ENCODE measurements at places on chromosomes 16 and 17.

DNA sequence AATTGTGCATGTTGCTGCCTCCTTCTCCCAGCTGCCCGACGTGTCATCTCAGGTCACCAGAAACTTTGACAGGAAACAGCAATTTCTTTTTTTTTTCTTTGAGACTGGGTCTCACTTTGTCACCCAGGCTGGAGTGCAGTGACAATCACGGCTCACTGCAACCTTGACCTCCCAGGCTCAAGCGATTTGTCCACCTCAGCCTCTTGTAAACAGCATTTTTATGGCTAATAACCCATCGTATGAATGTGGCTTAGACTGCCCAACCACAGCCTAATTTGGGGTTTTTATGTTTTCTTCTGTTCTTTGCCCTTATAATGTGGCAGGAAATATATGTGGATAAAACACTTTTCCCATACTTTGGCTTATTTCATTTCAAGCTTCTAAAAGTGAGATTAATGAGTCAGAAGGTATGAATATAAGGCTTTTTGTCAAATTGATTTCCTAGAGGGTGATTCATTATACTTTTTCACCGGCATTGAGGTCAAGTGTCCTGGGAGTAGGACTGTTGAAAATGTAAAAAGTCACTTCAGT, 31.0 kb upstream of the SLC5A10 start:
- no peak overlapping the region for H3K27ac ChIP-seq
- no peaks in the 10 kb centered on the region for H3K27me3 ChIP-seq
- H3K4me3 ChIP-seq = no peak overlapping the region

DNA sequence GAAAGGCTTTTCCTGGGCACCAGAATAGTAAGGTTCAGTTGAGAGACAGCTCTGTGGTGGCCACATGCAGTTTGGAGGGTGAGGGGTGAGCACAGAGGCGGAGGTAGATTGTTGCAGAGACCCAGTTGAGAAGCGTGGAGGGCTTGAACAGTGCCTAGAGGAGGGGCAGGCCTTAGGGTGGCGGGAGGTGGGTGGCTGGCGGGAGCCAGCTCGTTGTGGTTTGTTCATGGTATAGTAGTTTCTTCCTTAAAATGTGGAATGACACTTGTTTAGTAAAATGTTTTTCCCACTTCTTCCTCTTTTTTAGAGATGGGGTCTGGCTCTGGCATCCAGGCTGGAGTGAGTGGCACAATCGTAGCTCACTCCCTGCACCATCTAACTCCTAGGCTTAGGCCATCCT, 14.2 kb downstream of the USP10 start:
- peaks cover 61% of the 10 kb centered on the region for H3K4me1 ChIP-seq
- peaks cover 16% of the 10 kb centered on the region for H3K36me3 ChIP-seq
- DNase-seq = no peak
- H3K4me3 ChIP-seq = no peak overlapping the region
- H3K27ac ChIP-seq = peak overlapping the region; percentile 42

- H3K27ac ChIP-seq = peak overlapping the region; percentile 13
- peaks cover 16% of the 10 kb centered on the region for H3K4me1 ChIP-seq
Measured at GRCh38 chr16:50737420-50737959, 4.4 kb upstream of the CYLD start.

DNA sequence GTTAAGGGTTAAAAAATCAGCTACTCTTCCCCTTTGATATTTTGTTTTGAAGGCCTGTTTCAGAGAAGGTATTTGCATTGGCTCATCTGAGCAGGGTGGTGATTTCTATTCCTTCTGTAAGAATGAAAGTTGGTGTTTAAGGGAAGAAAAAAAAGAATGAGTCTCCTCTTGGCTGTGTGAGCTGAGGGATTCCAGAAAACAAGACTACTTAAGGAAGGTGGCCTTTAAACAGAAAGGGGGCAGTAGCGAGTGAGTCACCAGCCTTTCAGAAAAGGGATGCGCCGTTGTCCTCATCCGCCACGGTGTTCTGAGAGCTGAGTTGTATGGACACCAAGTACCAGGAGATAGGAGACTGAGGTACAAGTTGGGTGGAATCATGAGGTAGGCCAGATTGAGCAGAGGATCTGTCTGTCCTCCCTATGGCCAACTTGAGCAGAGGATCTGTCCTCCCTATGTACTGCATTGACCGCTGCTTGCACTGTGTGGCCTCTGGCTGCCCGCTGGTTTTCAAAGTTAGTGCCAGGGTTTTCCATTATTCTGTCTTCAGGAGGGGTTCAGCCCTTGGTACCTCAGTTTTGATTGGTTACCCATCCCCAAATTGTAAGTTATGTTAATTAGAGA, 8.2 kb downstream of the PRKCA start:
- H3K36me3 ChIP-seq = peaks cover 5% of the 10 kb centered on the region
- DNase-seq = no peak
- H3K27me3 ChIP-seq = peaks cover 6% of the 10 kb centered on the region
- H3K4me3 ChIP-seq = no peak overlapping the region

GRCh38 chr17:58492238-58493121, 4.3 kb upstream of the HSF5 start:
- H3K4me1 ChIP-seq = no peaks in the 10 kb centered on the region
- peak overlapping the region; percentile 88 for H3K27ac ChIP-seq
- peaks cover 55% of the 10 kb centered on the region for H3K36me3 ChIP-seq
- no peak for DNase-seq

DNA sequence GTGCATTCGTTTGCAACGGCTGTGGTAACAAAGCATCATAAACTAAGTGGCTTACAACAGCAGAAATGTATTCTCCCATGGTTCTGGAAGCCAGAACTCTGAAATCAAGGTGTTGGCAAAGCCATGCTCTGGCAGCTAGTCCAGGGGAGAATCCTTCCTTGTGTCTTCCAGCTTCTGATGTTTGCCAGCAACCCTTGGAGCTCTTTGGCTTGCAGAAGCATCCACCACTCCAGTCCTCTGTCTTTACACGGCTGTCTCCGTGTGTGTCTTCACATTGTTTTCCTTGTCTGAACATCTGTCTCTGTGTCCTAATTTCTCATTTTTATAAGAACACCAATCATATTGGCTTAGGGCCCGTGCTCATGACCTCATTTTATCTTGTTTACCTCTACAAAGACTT, 265.3 kb upstream of the HSBP1 start:
- no peak for DNase-seq
- H3K36me3 ChIP-seq = no peaks in the 10 kb centered on the region
- no peak overlapping the region for H3K27ac ChIP-seq
- no peaks in the 10 kb centered on the region for H3K4me1 ChIP-seq
- no peak overlapping the region for H3K4me3 ChIP-seq

GRCh38 chr16:57610611-57611010, 17.8 kb upstream of the ADGRG1 start:
- DNase-seq = no peak
- no peaks in the 10 kb centered on the region for H3K4me1 ChIP-seq
- H3K27me3 ChIP-seq = no peaks in the 10 kb centered on the region
- H3K36me3 ChIP-seq = no peaks in the 10 kb centered on the region
- no peak overlapping the region for H3K27ac ChIP-seq
- H3K4me3 ChIP-seq = no peak overlapping the region

GRCh38 chr16:17850581-17851250, 380.0 kb upstream of the XYLT1 start:
- H3K4me1 ChIP-seq = peaks cover 16% of the 10 kb centered on the region
- peaks cover 19% of the 10 kb centered on the region for H3K27me3 ChIP-seq
- no peaks in the 10 kb centered on the region for H3K36me3 ChIP-seq
- H3K4me3 ChIP-seq = peak overlapping the region; percentile 75
- DNase-seq = no peak

DNA sequence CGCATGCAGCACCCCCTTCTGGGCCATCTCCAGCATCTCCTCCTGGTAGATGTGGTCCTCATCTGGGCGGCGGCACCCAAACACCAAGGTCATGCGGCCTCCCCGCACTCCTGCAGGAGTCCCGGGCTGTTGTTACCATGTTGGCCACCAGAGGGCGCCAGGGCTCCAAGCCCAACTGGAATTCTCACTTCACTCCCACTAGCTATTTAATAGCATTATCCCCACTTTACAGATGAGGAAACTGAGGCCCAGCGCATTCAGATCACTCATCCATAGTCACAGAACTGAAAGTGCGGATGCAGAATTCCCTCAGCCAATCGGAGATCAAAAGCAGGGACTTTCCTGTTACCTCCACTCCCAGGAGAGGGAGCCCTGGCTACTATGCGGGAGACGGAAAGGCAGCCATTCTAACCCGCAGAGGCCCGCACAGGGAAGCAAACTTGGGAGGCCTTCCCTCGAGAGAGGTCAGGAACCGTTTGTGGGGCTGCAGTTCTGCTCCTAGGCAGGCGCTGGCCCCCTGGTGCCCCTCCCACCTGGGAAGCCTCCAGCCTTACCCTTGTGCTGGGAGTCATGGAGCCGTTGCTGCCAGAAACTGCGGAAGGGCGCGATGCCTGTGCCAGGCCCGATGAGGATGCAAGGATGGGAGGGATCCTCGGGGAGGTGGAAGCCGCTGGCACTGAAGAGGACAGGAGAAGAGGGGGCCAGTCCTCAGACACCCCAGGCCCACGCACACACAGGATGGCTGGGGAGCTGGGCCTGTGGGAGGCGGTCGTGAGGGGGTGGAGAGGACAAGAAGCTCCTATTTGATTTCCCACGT, 40.1 kb downstream of the NOS2 start:
- H3K4me1 ChIP-seq = no peaks in the 10 kb centered on the region
- no peaks in the 10 kb centered on the region for H3K36me3 ChIP-seq
- H3K4me3 ChIP-seq = no peak overlapping the region
- no peak overlapping the region for H3K27ac ChIP-seq

- H3K27me3 ChIP-seq = no peaks in the 10 kb centered on the region
- H3K4me1 ChIP-seq = no peaks in the 10 kb centered on the region
- no peaks in the 10 kb centered on the region for H3K36me3 ChIP-seq
- no peak overlapping the region for H3K27ac ChIP-seq
Measured at GRCh38 chr16:69055980-69056379, 49.5 kb upstream of the HAS3 start.

- no peaks in the 10 kb centered on the region for H3K27me3 ChIP-seq
- peaks cover 9% of the 10 kb centered on the region for H3K4me1 ChIP-seq
- peaks cover 4% of the 10 kb centered on the region for H3K36me3 ChIP-seq
Measured at GRCh38 chr17:46770818-46771560, 47.5 kb downstream of the WNT3 start.

DNA sequence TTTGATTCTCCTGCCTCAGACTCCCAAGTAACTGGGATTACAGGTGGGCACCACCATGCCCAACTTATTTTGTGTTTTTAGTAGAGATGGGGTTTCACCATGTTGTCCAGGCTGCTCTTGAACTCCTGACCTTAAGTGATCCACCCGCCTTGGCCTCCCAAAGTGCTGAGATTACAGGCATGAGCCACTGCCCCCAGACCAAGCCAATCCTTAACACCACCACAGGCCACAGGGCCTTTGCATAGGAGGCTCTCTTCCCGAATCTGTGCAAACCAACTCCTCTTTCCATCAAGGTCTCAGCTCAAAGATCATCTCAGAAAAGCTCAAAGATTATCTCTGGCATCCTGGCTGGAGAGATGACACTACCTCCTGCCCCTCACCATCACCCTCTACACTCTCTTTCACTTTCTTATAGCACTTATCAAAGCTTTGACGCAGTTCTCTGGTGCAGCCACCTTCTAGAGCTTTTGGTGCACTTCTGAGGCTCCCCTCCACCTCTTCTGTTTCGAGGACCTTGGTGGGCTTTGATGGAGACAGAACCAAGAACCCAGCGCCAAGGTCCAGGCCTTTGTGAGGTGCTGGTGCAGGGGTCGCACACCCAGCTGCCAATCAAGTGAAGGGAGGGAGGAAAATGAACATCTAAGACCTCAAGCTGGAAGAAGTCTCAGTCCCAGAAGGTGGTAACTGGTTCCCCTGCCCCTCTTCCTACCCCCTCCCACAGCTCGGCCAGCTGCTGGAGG, 23.2 kb upstream of the PHB1 start:
- no peak for DNase-seq
- H3K4me3 ChIP-seq = no peak overlapping the region
- H3K27ac ChIP-seq = no peak overlapping the region
- peaks cover 48% of the 10 kb centered on the region for H3K4me1 ChIP-seq
- H3K27me3 ChIP-seq = peaks cover 53% of the 10 kb centered on the region

GRCh38 chr17:13957636-13958035, 111.7 kb upstream of the COX10 start:
- H3K27ac ChIP-seq = no peak overlapping the region
- H3K4me1 ChIP-seq = peaks cover 7% of the 10 kb centered on the region
- DNase-seq = no peak
- no peaks in the 10 kb centered on the region for H3K36me3 ChIP-seq

GRCh38 chr17:78995022-78995760, 14.4 kb downstream of the CANT1 start:
- no peaks in the 10 kb centered on the region for H3K27me3 ChIP-seq
- H3K4me1 ChIP-seq = peaks cover 5% of the 10 kb centered on the region
- H3K27ac ChIP-seq = no peak overlapping the region

- peaks cover 26% of the 10 kb centered on the region for H3K4me1 ChIP-seq
- no peak overlapping the region for H3K27ac ChIP-seq
- peaks cover 3% of the 10 kb centered on the region for H3K27me3 ChIP-seq
- no peak for DNase-seq
- no peak overlapping the region for H3K4me3 ChIP-seq
- H3K36me3 ChIP-seq = no peaks in the 10 kb centered on the region
Measured at GRCh38 chr16:17392127-17392856, 78.5 kb downstream of the XYLT1 start.

Measured in type B pancreatic cell (in vitro differentiated cells).